ENCODE measurements at places on chromosomes 7 and 10.

GRCh38 chr10:66999762-67000545 is 74.1 kb downstream of the LRRTM3 start:
- DNase-seq = no peak

DNA sequence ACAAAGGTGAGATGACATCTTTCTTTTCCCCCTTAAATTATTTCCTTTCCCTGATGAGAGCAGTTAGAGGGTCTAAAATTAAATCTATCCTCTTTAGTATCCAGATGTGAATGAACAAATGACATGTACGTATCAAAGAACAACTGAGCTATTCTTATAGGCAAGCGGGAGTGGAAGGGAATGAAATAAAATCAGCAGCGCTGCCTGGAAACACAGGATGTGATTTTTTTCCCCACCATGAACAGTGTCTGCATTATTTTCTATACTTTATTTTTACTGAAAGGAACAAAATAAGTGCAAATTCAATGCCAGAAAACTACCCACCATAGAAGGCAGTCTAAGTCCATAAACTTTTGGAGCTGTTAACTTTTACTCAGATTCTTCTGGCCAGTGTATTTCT is 40.6 kb downstream of the SLC26A4 start:
- DNase-seq = no peak

DNA sequence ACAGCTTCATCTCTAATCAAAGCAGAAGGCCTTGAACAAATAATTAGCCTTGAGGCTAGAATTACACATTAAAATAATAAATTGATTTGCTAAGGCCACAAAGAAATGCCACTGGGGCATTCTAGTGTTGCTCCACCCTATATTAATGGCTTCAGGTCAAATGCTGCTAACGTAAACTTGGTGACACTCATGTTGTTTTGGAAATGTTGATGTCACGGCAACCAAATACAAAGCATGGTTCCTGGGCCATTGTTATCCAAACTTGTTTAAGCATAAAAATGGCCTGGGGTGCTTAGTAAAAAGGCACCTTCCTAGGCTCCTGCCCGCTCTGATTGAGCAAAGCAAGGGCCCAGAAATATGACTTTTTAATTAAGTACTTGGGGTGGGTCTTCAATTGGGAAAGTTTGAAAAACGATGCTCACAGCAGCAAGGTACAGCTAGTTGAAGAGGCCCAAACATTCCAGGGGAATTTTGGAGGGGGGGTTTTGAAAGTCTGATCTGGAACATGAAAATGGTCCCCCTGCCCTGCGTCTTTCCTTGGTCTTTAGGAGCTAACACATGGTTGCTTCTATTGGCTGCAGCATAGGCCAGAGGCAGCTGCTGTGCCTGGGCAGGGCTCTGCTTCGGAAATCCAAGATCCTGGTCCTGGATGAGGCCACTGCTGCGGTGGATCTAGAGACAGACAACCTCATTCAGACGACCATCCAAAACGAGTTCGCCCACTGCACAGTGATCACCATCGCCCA is 67.8 kb downstream of the ABCC2 start:
- no peak for DNase-seq

DNA sequence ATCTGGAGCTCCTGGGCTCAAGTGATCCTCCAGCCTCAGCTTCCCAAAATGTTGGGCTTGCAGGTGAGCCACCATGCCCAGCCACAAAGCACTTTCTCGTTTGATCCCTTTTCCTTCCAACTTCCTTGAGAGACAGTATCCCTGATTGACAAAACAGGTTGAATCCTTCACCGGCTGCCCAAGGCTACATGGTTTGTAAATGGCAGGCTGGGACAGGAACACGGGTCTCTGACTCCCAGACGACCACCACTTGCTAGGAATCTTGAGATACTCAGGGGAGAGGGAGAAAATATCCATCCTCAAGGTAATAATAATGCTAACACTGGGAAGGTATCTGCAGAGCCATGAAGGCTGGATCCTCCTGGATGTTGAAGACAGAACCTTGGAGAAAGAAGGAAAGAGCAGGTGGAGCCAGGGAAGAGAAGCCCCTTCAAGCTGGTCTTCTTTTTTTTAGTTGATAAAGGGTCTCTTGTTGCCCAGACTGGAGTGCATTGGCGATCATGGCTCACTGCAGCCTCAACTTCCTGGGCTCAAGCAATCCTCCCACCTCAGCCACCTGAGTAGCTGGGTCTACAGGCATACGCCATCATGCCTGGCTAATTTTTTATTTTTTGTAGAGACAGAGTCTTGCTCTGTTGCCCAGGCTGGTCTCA is 19.8 kb downstream of the MMRN2 start:
- DNase-seq = no peak

GRCh38 chr7:131733604-131734003 is 177.2 kb upstream of the PODXL start:
- DNase-seq = no peak

- DNase-seq = no peak
These were observed 108.5 kb downstream of the CFTR start for GRCh38 chr7:117588352-117588794.

DNA sequence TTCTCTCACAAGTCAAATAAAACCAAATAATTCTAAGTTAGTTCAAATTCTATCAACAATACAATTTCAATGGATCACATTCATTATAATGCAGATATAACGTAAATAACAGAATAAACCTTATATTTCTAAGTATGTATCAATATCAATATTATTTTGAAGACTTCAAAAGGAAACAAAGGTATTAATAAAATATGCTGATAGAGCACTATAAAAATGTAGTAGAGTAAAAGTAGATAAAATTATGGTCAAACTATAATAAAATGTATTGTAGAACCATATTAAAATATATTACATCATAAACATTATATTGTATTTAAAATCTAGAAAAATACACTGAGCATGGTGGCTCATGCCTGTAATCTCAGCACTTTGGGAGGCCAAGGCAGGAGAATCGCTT is 23.5 kb upstream of the NRCAM start:
- no peak for DNase-seq

Data from head of caudate nucleus (tissue), 42 donors.